ENCODE measurements at places on chromosomes 11 and 22.
A peak's percentile ranks its signal among the peaks of the same experiment; 100 is the strongest.

DNA sequence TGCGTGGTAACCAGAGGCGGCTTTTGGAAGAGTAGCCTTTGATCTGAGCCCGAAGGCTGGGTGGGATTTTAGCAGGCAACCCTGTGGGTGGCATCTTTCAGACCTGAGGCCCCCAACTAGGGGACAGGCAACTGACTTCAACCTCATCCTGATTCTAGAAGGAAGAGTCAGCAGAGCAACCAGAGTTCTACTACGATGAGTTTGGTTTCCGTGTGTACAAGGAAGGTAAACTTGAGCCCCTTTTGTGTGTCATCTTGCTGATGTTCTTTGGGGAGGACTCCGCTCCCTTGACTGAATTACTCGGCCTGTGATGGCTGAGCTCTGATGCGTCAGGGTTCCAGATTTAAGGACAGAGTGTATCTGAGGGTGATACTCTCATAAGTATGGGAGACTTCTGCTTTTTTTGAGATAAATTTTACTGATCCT, 31.6 kb downstream of the SGSM3 start:
- DNase-seq: no peak

DNA sequence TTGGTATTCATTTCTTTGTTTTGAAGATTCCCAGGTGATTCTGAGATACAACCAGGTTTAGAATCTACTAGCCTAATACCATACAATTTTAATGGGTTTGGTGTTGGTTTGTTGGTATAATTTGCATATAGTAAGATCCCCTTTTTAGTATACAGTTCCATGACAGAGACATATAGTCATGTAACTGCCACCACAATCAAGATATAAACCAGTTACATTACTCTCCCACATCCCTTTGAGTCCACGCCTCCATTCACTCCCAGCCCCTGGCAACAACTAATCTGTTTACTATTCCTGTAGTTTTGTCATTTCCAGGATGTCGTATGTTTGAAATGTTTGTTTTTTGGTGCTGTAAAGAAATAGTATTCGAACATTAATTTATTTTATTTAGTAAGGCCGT, 4.3 kb downstream of the ASRGL1 start:
- DNase-seq: no peak

DNA sequence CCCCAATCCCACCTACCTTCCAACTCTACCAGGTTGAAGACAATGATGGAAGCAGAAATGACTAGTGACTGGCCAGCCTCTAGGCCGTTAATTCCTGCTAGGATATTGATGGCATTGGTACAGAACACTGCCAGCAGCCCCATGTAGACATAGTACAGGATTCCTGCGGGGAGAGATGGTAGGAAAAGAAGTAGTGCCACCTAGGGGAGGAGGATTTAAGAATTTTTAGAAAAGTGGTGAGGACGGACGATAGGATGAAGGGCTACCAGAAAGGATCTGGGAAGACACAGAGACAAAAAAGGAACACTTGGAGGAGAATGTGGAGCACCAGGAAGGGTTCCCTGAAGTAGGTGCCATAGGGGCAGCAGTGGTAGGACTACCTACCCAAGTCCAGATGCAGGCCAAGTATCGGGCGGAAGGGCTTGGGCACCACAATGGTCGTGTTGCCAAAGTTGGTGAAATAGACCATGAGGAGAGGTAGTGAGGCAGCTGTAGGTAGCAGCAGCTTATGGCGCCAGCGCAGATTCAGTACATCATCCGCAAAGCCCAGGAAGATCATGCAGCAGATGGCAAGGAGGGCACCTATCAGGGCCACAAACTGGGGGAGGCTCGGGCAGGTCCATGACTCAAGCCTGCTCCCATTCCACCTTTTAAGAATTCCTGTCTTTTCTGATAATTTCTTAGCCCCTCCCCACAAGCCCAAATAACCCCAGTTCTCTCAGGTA, 1.2 kb downstream of the DPAGT1 start:
- DNase-seq: no peak

- DNase-seq: no peak
These were observed 52.2 kb downstream of the NFAM1 start for GRCh38 chr22:42379966-42380537.

DNA sequence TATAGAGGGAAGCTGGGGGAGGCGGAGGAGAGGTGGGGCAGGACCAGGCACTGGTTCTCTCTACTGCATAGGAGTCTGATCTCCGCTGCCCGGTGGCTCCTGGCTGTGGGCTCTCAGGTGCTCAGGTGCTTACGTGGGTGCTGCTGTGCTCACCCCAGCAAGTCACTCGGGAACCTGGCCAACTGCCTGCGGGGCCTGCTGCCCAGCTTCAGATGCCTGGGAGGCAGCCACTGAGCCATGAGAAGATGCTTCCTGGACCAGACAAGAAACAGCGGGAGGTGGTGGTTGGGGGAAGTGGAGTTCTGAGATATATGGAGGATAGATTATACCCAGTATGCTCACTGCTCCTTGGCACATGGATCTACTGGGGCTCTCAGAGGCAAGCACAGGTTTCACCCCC, 1303.4 kb downstream of the TBC1D22A start:
- no peak for DNase-seq

GRCh38 chr11:120335908-120336640, at the start of gene ARHGEF12:
Gene ARHGEF12 (plus strand): TSS chr11:120336413. CDS start chr11:120337244, 831 bp downstream.
- DNase-seq: peak; percentile 77

DNA sequence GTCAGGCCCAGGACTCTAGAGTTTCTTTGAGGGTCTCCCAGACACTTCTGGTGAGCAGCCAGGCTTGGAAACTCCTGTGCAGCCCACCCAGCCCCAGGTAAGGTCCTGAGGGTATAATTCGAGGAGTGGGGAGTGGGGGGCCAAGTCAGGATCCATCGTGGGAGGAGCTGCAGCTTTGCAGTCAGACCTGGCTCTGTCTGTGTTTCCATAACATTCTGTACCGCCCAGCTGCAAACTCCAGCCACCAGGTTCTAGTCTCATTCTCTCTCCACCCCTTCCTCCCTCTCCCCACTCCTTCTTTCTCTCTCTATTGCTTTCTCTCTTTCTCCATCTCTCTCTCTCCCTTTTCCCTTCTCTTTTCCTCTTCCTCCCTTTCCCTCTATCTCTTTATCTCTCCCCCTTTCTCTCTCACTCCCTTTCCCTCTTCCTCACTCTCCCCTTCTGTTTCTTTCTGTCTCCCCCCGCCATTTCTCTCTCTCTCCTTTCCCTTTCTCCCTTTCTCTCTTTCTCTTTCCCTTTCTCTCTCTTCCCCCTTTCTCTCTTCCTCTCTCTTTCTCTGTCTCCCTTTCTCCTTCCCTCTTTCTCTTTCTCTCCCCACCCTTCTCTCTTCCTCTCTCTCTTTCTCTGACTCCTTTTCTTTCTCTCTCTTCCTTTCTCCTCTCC, 127.2 kb downstream of the MN1 start:
- no peak for DNase-seq

DNA sequence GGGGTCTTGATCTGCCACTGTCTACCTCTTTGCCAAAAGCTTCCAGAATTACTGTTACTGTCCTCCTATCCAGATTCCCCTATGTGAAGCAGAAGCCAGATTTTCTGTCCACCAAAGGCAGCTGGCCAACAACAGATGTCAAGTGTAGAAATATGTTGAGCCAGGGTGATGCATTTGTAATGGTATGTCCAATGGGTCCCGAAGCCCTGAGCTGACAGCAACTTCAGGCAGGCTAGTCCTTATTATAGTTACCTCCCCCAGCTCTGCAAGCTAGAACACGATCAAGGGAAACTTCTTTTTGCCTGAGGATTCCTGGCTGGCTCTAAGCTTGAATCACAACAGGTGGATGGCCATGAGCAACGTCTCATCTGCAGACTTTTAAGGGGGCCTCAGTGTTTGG, 10.2 kb downstream of the PAMR1 start:
- no peak for DNase-seq

Data from stimulated activated CD8-positive, alpha-beta memory T cell treated with anti-CD3 and anti-CD28 coated beads, Interleukin-4, amount 100 ng/mL, for 24 hours (primary cell).